ENCODE measurements at places on chromosomes 7 and 10.
A peak's percentile ranks its signal among the peaks of the same experiment; 100 is the strongest.

DNA sequence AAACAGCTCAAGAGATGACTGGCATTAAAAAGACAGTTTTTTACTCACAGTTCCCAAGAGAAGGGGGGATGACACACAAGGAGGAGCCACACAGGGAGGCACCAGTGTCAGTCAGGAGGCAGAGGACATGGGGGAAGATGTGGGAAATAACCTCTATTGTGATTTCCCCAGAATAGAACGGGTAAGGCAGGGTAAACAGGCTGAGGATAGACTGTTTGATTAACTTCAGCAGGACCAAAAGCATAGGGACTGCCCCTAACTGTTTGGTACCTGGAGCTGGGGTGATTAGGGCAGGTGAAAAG lies 60.7 kb downstream of the RAPGEF5 start:
- no peak for DNase-seq

- no peak for DNase-seq
Measured at GRCh38 chr7:70457482-70457881, 674.5 kb upstream of the GALNT17 start.

GRCh38 chr7:30427296-30428070 lies 51.1 kb downstream of the NOD1 start:
- DNase-seq: no peak

DNA sequence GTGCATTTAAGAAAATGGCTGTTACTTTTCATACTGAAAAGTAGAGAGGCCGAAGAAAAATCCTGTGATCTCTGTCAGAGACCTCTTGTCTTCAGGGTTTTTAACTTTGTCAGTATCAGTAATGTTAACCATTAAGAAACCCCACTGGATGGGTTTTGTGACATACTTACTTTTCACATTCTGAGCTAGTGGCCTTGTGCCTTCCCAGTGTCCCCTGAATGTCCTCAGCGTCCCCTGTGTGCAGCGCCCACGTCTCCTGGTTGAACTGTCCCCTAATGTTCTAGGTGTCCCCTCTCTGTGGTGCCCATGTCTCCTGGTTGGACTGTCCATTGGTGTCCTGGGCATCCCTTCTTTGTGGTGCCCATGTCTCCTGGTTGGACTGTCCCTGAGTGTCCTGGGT lies 9.6 kb downstream of the DYNC2I1 start:
- no peak for DNase-seq

DNA sequence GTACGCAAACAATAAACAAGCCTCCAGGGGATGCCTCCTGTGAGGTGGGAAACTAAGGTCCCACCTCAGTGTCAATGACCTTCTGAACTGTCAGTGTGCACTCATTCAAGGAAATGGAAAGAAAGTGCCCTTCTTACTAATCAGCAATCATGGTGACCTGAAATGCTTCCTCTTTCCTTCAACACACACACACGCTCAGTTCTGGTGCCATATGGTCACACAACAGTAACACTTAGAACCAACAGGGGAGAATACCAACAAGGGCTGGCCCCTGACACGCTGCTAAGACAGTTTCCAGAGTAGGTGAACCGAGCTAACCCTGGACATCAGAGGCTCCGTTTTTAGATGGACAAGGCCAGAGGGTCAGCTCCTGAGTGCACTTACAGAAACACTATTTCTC lies 42.1 kb upstream of the EFCAB10 start:
- no peak for DNase-seq

DNA sequence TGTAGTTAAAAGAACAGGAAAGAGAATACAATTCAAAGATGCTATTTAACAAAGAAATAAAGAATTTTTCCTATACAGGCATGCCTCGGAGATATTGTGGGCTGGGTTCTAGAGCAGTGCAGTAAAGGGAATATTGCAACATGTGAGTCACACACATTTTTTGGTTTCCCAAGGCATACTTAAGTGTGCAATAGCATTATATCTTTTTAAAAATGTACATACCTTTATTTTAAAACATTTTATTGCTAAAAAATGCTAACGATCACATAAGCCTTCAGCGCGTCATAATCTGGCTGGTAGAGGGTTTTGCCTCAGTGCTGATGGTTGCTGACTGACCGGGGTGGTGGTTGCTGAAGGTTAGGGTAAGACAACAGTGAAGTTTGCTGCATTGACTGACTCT lies 54.4 kb downstream of the ESYT2 start:
- DNase-seq: no peak

- no peak for DNase-seq
Measured at GRCh38 chr10:127449490-127449889, 99.6 kb upstream of the NPS start.

DNA sequence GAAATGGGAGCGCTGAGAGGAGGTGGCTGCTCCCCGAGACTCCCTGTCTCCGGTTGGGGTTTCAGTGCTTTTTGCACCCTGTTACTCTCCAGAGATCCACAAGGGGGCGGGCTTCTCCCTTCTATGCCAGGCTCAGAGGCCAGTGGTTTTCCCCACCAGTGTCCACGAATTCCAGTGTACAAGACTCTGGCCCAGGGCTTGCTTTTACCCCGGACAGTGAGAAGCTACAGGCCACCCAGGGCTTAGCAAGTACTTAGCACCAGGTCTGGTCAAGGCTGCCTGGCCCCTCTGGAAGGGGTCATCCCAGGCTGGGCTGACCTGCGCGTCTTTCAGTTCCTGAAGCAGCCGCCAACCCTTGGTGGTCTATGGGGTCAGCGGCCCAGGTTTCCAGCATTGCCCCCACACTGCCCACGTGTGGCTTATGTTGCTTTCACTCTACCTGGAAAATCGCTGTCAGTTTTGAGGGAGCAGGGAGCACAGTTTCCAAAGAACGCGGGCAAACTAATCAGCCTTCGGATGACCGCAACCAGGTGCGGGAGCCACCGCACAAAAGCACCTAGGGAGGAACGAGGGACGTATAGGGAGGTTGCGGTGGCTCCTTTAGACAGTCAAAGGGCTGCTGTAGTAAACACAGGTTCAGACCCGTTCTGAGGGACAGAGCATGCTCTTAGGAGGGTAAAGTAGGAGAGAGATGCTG lies 6.8 kb downstream of the CYP26A1 start:
- no peak for DNase-seq

GRCh38 chr10:74377476-74377875 lies 226.5 kb downstream of the ADK start:
- no peak for DNase-seq

DNA sequence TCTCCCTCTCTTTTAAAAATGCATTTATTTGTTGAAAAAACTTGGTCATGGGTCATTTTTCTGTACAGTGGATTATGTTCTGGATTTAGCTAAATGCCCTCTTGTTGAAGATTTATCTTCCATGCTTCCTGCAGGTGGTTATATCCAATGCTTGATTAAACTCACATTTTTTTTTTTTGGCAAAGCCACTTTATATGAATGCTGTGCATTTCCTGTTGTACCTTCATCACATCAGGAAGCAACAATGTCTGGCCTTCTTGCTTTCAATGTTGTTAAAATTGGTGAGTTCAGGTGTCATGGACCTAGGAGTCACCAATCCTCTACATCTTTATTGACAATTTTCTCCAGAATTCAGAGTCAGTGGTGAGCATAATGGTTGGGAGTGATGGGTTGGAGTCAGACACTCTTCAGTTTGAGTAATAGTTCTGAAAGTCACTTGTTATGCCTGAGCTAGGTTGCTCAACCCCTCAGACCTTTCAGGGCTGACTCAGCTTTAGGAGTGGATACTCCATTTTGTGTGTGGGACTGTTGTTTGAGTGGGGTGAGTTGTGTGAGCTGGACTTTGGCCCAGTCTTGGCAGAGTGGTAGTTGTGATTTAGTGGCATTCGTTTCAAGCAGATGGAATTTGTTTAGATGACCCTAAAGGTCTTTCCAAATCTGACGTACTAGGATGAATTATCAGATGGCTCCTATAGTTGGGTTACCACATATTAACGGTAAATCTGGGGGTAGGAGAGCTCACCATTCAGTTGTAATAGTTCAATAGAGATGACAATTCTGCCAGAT lies 213.5 kb upstream of the ZNF32 start:
- DNase-seq: no peak

DNA sequence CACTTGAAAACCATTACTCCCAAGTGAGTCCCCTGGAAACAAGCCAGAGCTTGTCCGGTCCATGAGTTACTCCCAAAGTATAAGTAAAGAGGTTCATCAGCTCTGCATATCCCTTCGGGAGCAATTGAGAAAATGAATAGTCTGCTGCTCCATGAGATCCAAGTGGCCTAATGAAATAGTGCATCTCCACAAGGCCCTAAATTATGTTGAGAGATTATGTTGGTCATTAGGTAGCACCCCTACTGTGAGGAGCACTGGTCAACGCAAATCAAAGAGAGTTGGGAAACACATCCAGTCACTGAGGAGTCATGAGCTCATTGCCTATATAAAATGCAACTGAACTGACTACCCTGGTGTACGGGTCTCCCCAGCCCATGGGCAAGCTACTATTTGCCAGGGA lies 205.5 kb upstream of the AOAH start:
- DNase-seq: peak; percentile 69

DNA sequence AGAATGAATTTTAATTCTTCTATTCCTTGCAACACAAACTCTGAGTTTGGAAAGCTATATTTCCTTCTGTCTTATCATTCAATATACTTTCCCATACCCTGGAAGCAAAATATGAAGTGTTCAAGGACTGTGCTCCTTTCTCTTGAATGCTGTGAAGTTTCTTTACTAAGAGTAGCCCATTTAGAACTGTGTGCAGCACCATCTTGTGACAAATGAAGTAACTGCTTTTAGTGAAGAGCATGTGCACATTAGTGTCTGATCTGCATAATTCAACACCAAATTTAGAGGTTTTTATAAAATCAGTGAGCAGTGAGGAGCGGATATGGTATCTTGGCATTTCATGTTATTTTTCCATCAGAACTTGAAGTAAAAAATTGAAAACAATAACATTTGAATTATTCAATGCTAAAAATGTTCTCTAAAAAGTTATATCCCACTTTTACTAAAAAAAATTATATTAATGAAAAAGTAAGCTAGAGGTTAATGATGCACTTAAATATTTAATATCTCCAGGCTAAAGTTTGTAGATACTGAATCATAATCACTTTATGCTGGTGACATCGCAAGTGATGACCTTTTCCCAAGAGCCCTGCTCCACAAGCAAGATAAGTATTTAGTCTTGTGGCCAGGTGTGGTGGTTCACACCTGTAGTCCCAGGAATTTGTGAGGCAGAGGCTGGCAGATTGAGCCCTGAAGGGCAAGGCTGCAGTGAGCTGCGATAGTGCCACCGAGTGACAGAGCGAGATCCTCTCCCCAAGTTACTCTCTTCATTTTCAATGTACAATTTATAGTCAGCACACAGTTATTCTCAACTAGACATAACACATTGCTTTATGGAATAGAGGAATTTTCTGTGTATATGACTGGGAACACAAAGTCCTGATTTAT lies 108.8 kb upstream of the PCLO start:
- DNase-seq: peak; percentile 36

- DNase-seq: no peak
Measured at GRCh38 chr7:19377611-19378344, 232.6 kb upstream of the FERD3L start.

DNA sequence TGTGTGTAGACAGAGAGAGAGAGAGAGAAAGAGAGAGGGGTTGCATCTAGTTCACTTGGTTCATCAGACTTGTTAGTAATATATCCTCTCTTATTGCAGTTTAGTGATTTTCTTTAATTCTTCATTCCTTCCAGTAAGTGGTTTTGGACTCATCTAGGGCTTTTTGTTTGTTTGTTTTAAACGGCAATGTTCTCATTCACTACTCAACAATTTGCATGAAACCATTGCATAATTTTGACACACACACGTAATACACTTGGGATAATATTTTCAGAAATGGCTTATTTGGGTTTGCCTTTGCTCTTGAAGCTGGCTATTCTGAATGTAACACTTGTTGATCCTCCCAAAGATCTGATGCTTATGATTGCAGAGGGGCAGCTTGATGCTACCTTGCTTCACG lies 16.4 kb upstream of the ZNF32 start:
- DNase-seq: no peak

- no peak for DNase-seq
Measured at GRCh38 chr7:11216276-11216675, 242.6 kb downstream of the PHF14 start.

DNA sequence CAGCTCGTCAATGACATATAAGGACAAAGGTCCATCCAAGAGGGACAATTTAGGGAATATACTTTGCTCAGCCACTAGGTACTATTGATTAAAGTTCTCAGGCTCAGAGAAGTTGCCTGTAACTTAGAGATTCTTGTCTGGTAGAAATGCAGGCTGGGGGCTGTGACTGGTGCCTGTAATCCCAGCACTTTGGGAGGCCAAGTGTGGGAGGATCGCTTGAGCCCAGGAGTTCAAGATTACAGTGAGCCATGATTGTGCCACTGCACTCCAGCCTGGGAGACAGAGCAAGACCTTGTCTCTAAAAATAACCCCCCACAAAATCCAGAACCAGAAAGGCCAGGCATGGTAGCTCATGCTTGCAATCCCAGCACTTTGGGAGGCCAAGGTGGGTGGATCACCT lies 36.2 kb upstream of the ACTR3B start:
- DNase-seq: no peak

DNA sequence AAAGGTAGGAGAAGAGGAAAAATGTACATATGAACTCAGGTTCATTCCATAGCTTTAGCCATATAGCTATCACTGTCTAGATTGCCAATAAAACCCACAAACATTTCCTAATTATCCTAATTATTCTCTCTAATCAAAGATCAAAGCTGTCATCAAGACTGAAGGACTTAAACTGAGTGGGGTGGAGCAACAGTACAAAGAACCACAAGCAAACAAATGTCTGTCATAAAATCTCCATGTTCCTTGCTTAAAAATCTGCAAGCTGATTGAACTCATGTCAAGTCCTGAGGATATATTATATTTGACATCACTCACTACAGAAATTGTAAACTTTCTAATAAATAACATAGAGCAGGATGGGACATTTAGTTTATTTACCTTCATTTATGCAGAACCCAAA lies 315.9 kb downstream of the SNX13 start:
- DNase-seq: no peak

- no peak for DNase-seq
Measured at GRCh38 chr7:38801786-38802185, 107.2 kb downstream of the VPS41 start.

- no peak for DNase-seq
Measured at GRCh38 chr7:132568962-132569361, 7.3 kb downstream of the PLXNA4 start.

DNA sequence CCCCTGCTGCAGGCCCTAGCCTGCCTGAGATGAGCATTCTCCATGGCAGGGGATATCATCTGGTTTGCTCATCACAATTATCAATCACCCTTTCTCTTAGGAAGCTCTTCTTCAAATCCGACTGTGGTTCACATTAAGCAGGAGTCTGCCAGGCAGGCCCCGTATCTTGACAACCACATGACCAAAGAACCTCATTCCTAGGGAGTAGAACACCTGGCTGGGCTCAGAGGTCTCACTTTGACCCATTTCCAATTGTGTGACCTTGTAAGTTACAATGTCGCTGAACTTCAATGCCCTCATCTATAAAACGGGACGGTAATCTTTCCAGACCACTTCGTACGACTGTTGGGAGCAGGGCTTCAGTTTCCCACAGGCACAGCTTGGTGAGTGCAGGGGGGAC lies 156.4 kb upstream of the PCBD1 start:
- DNase-seq: no peak

- no peak for DNase-seq
Measured at GRCh38 chr7:102305414-102306268, 19.0 kb downstream of the SH2B2 start.

GRCh38 chr7:42071372-42072261 lies 165.4 kb downstream of the GLI3 start:
- no peak for DNase-seq

- peak; percentile 62 for DNase-seq
Measured at GRCh38 chr7:7861211-7861633, 107.4 kb upstream of the GLCCI1 start.

GRCh38 chr7:118615681-118616080 lies 391.2 kb downstream of the ANKRD7 start:
- DNase-seq: no peak

Data from NCI-H2227 treated with DMSO at 0.1 percent for 48 hours (cell line).